ENCODE measurements at places on chromosomes 1 and 21.

- DNase-seq, result no peak
Measured at GRCh38 chr1:119964673-119965363, 68.5 kb upstream of the ADAM30 start.

DNA sequence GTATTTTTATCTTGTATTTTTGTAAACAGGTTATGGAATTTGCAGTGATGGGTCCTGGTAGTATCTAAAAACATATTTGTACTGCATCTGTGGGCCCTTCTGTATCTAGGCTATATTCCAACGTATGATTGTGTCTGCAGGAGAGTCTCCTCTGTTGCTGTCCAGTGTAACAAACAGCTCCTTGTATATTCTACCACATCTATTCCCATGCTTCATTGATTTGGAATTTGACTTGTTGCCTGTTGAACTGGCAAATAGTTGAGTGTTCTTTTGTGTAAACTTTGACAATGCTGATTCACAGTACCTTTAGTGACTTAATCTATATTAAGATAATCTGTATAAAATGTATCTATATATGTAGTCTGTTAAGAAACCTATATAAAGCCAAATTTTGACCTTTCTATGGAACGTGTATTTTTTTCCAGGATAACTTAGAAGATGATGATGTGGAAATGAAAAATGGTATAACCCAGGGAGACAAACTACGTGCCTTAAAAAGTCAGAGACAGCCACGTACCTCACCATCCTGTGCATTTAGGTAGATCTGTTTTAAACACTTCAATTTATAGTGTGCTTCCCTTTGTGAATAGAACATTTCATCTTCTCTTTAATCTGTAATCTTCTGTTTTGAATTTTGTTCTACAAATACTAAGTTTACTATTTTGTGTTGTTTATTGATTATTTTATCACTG lies 43.4 kb upstream of the GPR88 start:
- no peak for DNase-seq

GRCh38 chr1:41765152-41765551 lies 153.6 kb downstream of the HIVEP3 start:
- no peak for DNase-seq

DNA sequence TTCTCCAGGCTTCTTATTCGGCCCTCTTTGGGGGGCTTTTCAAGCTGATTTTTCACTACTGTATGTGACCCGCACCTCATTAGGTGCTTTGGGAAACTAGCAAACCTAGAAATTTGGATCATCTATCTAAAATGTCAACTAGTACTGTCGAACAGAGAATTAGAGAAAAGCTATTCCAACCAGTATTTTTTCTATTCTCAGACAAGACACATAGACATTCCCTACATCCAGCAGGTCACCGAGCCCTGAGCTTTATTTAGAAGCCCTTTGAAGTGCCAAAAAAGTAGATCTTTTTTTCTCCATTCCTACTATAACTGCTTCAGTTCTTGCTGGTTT lies 310 bp upstream of the SSR2 start:
- no peak for DNase-seq

GRCh38 chr1:92165389-92165788 lies 52.3 kb upstream of the C1orf146 start:
- DNase-seq, result no peak

- DNase-seq, result no peak
Measured at GRCh38 chr1:17053086-17053684, 647 bp downstream of the SDHB start.

DNA sequence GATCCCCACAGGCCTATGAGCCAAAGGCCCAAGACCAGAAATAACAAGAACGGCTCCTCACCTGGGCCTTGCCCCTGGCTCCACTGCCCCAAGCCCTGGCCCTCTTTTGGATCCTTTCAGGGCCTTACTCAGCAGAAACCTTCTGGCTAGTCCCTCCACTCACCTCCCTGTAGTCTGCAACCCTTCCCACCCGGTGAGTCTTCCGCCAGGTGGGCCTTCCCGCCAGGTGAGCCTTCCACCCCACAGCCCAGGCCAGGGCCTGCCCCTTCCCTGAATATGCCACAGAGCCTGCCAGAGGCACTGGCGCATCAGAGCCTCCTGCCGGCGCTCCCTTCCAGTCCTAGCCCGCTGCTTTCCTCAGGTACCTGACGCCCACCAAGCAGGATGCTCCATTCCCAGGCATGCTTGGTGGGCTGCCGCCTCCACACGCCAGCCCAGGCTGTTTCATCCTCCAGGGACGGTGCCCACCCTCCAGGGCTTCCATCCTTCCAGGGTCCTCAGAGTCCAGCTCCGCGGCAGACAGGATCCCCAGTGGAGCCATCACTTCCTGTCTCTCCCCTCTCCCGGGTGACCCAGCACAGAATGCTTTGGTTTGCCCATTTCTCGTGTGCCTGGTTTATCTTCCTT lies 20.9 kb downstream of the LHX4 start:
- no peak for DNase-seq

- no peak for DNase-seq
Measured at GRCh38 chr1:12654004-12654567, 10.2 kb downstream of the AADACL4 start.

GRCh38 chr1:54350360-54350759 lies 55.8 kb downstream of the SSBP3 start:
- DNase-seq, result no peak

DNA sequence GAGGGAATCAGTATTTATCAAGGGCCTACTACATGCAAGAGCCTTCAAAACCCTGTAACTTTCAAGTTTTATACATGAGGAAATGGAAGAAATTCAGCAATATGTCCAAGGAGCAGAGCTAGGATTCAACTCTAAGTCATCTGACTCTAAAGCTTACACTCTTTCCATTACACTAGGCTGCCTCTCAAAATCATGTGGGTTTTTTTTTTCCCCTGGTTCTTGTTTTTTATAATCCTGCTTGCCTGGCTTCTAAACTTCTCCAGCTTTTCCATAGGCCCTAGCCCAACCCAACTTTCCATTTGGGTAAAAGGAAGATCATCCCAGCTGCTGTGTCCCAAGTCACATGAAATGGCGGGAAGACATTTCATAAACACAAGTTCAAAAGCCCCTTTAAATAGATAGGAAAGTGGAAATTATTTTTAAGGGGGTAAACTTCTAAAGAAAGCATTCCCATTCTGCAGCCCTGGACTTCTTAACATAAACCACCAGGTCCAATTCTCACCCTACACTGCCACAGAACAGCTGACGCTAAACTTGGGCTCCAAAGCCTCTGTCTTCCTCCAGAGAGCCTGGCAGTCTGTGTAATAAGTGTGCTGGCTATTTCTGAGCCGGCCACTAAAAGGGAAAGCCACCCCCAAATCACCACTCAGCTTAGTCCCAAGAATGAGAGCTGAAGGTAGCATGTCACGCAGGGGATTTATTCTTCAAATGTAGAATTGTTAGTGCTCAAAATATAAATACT lies 46.9 kb downstream of the ITPKB start:
- no peak for DNase-seq

DNA sequence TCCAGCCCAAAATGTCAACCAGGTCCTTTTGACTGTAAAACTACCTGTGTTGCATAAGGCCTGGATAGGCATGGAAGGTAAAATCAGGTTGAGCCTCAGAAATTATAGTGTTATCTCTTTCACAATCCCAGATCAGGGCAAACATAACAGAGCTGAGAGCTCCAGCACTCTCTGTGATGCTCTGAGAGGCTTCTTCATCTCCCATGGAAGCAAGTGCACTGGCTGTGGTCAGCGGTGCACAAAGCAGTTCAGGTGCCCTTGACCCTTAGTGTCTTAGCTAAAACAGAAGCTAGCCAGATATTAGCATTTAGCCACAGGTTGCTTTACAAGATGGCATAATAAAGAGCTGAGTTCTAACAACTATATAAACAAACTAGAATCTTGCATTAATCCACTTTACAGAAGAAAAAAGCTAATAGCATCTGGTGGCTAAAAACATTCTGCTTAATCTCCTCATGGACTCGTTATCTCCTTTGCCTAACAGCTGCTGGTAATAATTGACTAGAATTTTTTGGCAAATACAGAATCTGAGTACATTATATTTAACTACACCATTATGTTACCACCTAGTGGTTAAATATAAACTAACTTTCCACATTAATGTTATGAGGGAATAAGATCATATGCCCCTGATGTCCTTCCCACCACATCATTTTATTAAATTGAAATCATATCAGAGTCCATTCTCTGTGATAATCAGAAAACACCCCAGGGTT lies 25.6 kb upstream of the POGK start:
- no peak for DNase-seq

DNA sequence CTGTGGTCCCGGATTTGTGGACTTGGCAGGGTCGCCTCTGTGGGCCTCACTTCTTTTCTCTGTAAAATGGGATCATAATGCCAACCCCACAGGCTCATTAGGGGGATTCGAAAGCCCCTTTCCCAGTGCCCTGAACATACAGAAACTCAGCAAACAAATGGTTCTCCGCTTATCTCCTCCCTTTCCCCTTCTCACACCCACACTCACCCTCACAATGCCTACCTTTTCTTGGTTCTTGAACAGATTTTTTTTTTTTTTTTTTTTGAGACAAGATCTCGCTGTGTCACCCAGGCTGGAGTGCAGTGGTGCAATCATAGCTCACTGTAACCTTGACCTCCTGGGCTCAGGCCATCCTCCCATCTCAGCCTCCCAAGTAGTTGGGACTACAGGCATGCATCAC lies 175.7 kb downstream of the KAZN start:
- no peak for DNase-seq

DNA sequence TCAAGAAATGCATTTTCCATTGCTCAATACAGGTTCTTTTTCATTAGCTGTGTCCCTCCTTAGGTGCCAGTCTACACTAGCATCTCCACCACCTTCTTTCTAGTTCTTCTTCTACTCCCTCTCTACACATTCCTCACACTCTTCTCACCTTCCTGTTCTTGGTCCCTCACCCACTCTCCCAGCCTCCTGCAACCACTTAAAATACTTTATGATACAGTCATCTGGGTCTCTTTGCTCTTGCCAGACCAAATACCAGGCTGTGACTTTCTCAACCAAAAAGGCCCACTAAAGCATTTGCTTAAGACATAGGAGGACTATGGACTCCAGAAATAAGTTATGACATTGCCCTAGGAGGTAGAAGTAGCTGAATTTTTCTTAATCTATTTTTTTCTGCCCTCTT lies 35.1 kb downstream of the PIGM start:
- DNase-seq, result no peak

DNA sequence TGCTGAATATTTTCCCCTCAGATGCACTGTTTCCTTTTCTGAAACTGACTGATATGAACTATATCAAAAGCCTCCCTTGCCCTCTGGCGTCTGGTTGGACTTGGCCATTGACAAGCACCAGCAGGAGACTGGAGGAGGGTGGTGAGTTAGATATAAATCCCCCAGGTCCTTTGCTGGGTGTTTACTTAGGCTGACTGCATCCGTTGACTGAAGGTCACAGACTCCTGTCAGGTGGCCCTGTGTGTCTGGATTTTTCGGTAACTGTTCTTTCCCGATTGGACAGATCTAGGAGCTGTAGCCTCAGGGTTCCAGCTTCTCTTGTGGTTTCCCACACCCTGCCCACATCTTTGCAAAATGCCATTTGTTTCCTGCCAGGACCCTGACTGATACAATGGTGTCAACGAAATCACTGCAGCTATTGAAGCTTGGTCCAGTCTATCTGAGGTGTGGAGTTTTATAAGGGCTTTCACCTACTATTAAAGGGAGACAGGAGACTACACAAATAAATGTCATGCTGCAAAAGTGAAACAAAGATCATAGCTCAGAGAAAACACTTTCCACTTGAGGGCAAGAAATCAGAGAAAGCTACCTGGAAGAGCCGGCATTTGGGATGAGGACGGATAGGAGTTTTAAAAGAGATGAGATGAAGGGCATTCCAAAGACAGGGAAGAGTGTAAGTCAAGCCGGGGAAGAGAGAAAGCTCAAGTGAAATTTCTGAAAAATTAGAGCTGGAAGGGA lies 1.5 kb upstream of the MAGI3 start:
- DNase-seq, result no peak

DNA sequence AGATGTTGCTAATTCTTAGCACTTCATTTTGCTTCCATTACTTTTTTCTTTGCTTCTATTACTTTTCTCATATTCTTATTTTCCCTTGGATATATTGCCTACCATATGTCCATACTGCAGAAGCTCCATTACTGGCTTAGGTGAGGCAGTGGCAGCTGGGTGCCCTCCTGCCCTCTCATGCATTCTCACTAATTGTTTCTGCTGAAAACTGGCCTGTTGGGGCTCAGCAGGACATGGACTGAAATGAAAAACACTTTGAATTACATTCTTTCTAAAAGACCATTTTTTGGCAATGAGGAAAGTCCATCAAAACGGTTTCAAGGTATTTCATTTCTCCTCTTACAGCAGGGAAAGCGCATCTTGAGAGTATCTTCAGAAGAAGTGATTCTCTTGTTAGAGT lies 122.9 kb downstream of the MAST2 start:
- no peak for DNase-seq

DNA sequence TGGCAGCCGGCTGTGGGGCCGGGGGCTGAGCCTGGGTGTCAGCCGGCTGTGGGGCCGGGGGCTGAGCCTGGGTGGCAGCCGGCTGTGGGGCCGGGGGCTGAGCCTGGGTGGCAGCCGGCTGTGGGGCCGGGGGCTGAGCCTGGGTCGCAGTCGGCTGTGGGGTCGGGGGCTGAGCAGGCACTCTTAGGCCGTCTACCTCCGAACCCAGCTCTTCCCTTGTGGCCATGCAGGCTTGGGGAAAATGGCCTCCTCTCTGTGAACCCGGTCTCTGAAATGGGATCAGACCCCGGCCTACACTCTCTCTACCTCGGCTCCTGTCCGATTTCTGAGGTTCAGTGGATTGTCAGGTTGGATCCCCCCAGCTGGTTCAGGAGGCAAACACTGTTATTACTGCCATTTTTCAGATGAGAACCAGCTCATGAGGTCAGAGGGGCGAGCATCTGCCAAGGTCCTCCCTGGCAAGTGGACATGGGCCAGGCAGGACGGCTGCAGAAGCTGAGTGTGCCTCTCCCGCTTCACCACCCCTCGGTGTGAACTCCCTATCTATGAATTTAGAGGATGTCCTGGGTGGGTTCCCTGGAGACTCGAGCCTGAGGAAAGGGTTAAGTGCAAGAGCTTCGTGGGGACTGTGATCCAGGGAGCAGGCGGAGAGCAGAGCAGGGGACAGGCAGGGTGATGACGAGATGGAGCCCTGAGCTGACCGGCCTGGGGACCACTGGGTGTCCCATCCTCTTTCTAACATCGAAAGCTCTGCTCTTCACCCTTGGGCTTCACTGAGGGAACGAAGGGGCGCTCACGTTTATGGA lies 10.9 kb upstream of the COL18A1 start:
- DNase-seq, result no peak

DNA sequence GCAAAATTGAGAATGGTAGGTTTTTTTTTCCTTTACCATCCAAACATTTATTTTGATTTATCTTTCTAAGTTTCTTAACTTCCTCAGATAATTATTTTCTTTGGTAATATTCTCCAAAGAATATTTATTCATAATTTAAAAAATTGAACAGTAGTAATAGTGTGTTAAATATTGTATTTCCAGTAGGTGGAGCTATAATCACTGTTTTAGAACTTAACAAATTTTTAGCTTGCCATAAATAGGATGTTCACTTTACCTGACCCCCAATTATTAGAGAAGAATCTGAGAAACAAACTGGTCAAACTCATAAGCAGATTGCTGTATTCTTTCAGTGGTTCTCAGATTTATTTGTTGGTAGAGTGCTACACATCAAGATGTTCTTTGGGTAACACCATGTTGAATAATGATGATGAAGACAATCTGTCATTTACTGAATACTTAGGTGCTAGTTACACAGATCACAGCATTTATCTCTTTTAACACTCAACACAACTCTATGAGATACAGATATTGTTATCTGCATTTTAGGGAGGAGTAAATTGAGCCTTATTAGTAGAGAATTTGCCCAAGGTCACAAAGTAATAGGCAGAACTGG lies 82.4 kb upstream of the GPR88 start:
- no peak for DNase-seq

- DNase-seq, result no peak
Measured at GRCh38 chr1:213014642-213015041, 1.0 kb downstream of the ANGEL2 start.
